ENCODE measurements at places on chromosomes 11 and 22.

DNA sequence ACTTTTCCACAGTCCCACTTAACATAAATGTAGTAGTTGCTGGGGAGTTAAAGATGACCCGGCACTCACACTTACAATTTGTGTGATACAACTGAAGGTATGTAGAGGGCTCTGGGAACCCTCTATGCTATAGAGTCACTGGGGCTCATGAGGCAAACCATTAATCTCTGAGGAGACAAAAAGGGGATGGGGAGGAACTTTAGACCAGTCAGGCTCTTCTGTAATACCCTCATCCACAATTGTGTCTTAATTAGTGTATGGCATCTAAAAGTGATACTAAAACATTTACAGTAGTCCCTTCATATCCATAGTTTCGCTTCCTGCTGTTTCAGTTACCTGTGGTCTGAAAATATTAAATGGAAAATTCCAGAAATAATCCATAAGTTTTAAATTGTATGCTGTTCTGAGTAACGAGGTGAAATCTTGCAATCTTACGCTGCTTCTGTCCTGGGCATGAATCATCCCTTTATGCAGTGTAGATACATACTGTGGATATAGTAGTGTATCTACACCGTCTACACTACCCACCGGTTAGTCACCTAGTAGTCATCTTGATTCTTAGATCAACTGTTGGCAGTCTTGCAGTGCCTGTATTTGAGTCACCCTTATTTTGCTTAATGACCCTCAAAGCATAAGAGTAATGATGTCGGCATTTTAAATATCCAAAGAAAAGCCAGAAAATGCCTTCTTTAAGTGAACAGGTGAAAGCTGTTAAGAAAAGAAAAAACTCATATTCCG, 12.2 kb downstream of the CBL start:
- DNase-seq: no peak

- DNase-seq: no peak
Observed at GRCh38 chr11:128579798-128580504, 7.4 kb downstream of the ETS1 start.

- DNase-seq: no peak
Observed at GRCh38 chr11:75337195-75337654, 14.2 kb downstream of the ARRB1 start.

GRCh38 chr11:59556917-59557348, 45.6 kb downstream of the OR4D9 start:
- no peak for DNase-seq

GRCh38 chr22:30649430-30650007, 13.9 kb downstream of the SLC35E4 start:
- no peak for DNase-seq

DNA sequence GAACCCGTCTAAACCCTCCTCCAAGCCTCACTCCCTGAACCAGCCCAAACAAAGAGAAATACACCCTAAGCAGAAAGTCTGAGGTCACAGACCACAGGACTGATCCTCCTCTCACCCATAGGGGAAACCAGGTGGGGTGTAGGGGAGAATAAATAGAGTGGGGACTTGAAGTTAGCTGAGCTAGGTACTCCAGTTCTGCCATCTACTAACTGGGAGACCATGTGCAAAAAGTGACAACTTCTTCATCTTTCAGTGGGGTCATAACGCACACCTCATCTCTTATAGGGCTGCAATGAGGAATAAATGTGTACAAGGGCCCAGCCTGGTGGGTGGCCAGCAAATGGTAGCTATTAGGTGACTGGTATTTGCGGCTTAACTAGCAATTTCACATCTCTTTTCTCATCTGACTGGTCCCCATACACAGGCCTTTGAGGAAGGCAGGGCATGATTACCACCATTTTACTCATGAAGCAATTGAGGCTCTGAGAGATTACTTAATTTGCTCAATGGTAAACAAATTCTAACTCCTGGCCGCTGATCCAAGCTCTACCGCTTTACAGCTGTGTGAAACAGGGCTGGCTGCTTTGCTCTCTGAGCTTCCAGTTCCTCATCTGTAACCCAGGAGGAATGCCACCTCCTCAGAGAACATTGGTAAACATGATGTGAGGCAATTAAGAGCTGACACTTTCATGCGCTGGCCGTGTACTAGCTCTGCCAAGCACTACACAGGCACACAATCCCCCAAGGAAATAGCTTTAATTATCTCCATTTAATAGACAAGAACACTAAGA, 16.6 kb downstream of the TBC1D10A start:
- no peak for DNase-seq

- no peak for DNase-seq
Observed at GRCh38 chr11:45444796-45445195, 158.7 kb upstream of the SYT13 start.

DNA sequence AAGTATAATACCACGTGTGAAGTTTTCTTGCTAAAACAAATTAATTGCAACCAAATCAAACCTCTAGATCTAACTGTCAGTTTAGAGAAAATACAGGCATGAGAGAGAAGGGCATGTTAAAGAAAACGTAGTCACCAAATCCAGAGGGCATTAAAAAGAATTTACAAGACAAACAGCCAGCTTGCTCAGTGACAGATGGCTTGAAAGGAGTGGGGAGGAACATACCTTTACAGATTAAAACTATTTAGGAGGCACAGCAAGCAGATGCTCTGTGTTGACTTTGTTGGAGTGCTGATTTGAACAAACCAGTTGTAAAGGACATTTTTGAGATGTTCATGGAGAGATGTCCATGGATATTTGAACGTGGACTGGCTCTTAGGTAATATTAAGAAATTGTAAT, 96.9 kb downstream of the ATXN10 start:
- DNase-seq: no peak

- DNase-seq: no peak
Observed at GRCh38 chr11:83371489-83371888, 85.3 kb upstream of the CCDC90B start.

GRCh38 chr11:61851113-61851899, 23.2 kb downstream of the FADS2 start:
- DNase-seq: no peak

DNA sequence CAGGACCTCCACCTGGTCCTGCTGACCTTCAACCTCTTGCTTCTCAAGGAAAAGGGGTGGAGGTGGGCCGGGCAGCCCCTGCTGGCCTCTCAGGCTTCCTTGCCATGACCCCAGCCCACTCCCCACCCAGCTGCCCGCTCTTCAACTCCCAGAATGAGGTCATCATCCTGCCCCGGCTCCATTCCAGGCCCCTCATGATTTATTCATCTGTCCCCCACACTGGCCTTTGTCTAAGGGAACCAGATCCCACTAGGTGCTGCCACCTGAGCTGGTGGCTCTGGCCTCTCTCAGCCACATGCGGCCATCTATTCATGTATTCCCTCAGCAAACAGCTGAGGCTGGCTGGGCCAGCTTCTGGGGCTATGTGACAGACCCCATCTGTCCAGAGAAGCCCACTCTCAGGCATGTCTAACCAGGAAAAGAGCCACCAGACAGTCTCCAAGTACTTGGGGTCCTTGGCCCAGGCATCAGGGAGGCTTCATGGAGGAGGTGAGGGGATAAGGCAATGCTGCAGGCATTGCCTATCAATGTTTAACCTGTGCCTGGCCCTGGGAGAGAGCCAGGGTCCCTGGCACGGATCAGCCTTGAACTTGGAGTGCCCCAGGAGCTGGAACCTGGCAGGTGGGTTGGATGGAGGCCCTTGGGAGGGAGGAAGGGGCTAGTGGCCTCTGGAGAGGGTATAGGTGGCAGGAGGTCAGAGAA, 2.2 kb upstream of the CABP2 start:
- no peak for DNase-seq

DNA sequence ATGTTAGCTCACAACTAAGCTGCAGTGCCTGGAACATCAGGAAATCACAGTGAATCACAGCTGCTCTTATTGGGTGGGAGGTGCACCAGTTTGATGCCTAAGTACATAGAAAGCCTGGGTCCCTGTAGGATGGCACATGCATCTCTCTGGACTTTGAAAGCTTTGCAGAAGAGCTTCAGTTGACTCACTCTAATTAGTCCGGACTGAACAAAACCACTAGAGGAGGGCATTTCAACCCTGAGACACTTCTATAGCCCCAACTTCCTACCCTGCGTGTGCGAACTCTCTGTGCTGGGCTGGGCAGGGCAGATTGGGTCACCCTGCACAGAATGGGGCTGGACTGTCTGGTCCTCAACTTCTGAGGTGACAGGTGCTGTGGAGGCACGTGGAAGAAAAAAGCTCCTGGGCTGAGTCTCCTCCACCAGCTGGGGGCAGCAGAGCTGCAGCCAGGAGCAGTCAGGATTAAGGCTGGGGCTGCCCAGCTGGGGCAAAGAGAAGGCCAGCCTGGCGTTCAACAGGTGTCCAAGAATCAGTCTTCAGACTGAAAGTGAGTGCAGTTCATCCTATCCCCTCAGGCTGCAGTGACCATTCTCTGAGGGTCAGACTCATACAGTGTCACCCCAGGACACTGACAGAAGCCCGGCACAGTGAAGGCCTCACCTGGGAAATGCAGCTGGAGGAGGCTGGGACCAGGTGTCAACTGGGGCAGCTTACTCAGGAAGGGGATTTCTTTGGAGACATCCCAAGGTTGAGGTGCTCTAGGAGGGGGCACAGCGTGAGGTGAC, 22.1 kb downstream of the GGTLC2 start:
- no peak for DNase-seq

GRCh38 chr22:49357661-49358440, 469.8 kb downstream of the BRD1 start:
- no peak for DNase-seq

DNA sequence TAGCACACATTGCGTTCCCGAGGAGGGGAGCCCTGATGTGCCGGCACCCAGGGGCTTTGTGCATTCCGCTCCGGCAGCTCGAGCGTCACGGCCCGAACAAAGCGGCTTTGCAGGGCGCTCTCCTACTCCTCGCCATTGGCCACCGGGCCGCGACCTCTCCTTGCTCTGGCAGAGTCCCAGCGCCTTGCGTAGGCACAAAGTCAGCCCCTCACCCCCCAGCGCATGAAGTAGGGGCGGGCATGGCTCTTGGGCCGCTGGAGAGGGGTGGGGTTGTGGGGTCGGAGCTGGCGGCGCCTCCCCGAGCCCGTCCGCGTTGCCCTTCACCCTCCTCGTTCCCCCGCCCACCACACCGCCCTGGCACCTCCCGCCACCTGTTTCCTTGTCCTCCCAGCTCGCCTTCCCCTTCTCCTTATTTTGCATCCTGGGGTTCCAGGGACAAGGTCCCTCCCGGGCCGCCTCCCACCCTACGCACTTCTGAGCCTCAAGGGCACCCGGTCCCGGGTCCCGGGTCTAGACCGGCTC, 753 bp upstream of the PPARA start:
- DNase-seq: no peak

DNA sequence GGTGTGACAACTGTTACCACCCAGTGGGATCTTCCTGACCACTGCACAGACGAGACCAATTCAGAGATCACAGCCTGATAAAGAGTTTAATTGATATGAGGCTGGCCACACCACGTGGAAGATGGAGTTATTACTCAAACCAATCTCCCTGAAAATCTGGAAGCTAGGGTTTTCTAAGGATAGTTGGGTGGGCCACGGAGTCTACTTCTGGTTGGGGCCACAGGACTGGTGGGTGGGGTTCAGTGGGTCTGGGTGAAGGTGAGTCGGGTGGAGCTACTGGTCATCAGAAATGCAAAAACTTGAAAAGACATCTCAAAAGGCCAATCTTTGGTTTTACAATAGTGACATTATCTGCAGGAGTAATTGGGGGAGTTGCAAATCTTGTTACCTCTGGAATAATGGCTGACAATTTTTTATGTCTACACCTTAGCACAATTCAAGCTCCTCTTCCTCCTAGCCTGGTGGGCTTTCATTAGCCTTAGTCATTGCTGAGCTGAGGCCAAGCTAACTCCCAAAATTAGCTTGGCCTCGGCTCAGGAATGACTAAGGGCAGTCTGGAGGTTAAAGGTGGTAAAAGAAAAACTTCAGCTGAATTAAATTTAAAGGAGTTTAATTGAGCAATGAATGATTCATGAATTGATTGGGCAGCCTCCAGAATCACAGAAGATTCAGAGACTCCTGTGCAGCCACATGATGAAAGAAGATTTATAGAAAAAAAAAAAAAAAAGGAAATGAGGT, 13.1 kb downstream of the C11orf96 start:
- DNase-seq: no peak

DNA sequence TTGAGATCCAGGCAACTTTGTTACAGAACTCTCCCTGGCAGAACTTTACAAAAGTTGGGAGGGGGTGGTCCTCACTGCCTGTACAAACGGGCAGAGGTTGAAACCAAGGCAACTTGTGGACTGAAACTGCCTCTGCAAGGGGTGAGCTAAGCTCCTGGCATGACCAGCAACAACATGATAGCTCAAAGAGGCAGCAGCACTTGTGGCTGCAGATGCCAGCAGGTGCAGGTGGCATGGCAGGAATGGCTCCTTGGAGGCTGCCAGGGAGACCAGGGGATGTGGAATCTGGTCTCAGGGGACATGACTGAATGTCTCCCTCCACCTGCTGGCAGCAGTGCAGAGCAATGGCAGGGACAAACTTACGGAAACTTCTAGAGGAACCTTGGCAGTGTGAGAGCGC, 38.8 kb upstream of the PHF21A start:
- DNase-seq: no peak

GRCh38 chr22:42893371-42894150, 36.5 kb upstream of the ARFGAP3 start:
- DNase-seq: no peak

- no peak for DNase-seq
Observed at GRCh38 chr22:24162436-24162835, 18.9 kb upstream of the SUSD2 start.

DNA sequence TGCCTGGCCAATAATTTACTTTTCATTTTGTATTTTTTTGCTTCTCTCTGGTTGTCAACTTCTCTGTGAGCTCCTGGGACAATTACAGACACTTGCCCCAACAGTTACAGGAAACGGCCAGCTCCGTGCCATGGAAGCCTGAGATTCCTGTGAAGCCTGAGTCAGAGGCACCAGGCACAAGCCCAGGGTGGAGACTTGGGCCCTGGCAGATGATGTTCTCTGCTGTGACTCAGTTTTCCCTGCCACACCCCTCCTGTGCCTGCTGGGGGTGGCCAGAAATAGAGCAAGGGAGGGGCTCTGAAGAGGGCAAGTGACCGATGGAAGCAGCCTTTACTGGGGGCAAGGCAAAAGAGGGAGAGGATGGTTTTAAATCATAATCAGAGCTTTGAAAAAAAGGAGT, 4.9 kb downstream of the ATP5MGL start:
- DNase-seq: no peak

- no peak for DNase-seq
Observed at GRCh38 chr11:61295596-61295926, 445 bp upstream of the VWCE start.

GRCh38 chr11:102831489-102832440, 11.6 kb downstream of the MMP3 start:
- peak; percentile 76 for DNase-seq

DNA sequence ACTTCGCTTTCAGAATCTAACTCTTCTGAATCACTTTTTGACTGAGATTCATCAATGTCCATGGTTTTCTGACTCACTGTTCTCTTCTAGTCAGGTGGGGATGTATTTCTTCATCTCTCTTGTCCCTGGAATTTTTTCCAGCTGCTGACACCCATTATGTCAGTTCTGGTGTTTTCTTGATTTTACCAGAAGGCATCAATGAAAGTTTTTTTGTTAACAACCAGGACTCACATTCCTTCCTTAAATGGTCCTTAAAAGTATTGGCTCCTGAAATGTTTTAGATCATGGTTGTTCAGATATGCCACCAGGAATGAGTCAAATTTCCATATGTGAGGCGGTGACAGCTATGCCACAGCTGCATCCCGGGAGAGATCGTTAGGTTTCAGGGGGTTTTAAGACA, 12.9 kb downstream of the MICAL2 start:
- no peak for DNase-seq

Data from hindlimb muscle (tissue), 1 donor.